ENCODE measurements at places on chromosomes 4 and X. TPM values are rescaled to one million over a fixed set of nuclear protein-coding genes. Genes with fewer than 3 reads are reported as not detected.

Gene WDFY3
- 64.9 TPM for polyA plus RNA-seq

Gene CACNA1F
- polyA plus RNA-seq, result 0.47 TPM

Gene UNC5C
- 44.7 TPM for polyA plus RNA-seq

Gene TMSB15A
- polyA plus RNA-seq, result 80.4 TPM

Gene SMIM10
- 10.5 TPM for polyA plus RNA-seq

Gene LRIT3
- polyA plus RNA-seq, result 1.4 TPM

Gene SRPK3
- polyA plus RNA-seq, result 0.73 TPM

Measured in left kidney (tissue), 8 donors.